Ovary (tissue), 10 donors: ENCODE measurements at places on chromosomes 5 and 9. TPM values are rescaled to one million over a fixed set of nuclear protein-coding genes. Genes with fewer than 3 reads are reported as not detected.

Gene HTR1A
- 2.7 TPM for total RNA-seq

GRCh38 chr5:174245516-174246075 lies 200.1 kb downstream of the NSG2 start:
- no peaks in the 10 kb centered on the region for H3K36me3 ChIP-seq
- no peaks in the 10 kb centered on the region for H3K27me3 ChIP-seq
- no peak for DNase-seq

DNA sequence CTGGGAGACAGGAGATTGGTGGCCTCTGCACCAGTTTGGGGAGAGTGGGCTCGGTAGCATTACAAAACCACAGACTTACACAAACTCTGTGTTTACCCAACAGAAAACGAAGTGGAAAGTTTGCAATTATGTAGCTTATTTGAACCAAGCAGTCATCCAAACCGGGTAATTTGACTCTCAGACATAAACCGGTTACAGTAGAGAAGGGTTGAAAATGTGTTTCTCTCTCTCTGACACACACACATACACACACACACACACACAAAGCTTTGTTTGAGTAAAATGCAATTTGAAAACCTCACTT lies 97.1 kb upstream of the ZNF608 start:
- no peak for DNase-seq
- no peak overlapping the region for H3K27ac ChIP-seq
- H3K4me3 ChIP-seq = no peak overlapping the region
- H3K4me1 ChIP-seq = no peaks in the 10 kb centered on the region
- no peaks in the 10 kb centered on the region for H3K27me3 ChIP-seq

DNA sequence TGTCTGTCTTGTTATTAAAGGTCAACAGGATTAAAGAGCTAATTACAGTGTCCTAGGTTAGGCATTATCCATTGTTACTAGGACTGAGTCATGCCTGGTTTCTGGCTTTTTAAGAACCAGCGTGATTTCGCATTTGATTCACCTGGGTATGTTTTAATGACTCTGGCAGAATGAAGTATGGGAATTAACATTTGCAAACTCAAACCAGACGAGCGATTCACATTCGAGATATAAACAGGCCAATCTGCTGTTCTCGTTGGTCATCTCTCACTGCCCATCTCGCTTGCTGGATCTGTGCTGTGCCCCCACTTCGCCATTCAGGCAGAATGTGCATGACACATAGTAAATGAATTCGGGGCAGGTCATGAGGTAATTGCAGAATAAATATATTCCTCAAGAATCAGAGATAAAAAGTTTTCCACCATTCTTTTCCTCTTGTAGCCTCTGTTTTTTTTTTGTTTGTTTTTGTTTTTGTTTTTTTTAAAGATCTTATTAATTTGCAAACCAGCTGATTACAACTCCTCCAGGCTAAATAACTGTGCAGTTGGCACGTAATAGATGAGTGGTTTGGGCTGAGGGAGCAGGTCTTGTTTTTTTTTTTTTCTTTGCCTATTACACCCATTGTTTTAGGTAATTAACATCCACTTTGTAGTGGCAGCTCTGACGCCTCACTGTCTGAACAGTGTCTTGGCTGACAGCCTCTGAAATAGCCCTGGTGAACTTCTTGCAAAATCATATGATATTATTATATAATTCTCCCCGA lies 313.5 kb upstream of the MSX2 start:
- H3K4me1 ChIP-seq = no peaks in the 10 kb centered on the region
- no peaks in the 10 kb centered on the region for H3K27me3 ChIP-seq
- no peak overlapping the region for H3K4me3 ChIP-seq
- no peak overlapping the region for H3K27ac ChIP-seq

DNA sequence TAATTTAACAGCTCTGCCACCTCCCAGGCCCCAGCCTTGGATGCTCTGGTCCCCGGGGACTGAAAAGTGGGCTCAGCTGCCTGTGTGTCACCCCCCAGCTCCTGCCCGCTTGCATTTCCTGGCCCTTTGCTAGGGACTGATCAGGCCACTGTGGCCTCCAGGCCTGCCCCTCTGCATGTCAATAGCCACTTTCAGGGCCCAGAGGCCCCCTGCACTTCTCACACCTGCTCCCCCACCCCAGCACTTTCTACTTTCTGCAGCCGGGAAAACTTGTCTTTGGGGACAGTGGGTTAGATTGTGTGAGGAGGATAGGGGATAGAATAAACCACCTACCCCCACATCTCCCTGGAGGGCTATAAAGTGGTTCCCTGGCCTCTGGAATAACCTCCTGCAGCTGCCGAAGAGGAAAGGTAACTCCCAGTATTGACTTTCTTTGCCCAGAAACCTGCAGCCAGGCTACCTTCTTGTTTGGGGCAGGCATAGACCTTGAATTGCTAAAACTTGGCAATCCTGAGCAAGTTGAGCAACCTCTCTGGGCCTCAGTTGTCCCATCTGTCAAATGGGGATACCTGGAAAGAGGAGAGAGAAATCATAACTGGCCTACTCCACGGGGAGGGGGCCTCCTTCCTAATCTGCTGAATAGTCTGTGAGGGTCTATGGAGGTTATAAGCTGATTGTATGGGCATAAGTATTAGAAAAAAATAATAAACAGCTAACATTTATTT lies 7.8 kb downstream of the AIF1L start:
- no peak overlapping the region for H3K4me3 ChIP-seq
- no peak for DNase-seq

Gene GABRA1
- not detected for total RNA-seq

DNA sequence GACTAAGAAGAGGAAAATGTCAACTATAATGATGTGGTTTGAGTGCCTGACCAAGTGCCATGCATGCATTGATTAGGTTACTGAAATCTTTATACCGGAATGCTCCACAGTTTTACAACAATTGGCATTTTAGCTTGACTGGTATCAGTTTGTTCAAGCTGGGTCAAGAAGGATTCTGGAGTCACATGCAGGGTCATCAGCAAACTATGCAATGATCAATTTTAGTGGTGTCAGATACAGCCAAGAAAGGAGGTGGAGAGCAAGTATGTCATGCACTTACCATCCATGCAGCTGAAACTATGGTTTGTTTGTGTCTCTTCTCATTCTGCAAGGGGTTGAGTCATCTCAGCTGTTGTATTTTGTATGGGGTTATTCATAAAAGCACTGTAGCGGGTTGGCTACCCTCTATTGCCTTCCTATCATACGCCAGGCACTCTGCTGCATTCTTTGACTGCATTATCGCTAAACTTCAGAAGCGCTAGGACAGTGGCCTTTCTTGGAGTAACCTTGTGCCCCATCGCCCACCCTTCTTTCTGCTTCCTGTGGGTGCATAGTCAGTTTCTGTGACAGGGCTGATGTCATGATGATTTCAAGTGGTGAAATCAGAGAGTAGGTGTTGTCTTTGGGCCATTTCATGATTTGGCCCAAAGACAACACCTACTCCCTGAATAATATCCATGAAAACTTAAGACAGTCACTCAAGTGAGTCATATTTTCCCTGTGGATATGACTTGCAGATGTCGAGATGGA lies 145.4 kb downstream of the MTX3 start:
- no peaks in the 10 kb centered on the region for H3K36me3 ChIP-seq
- H3K27ac ChIP-seq = no peak overlapping the region
- H3K4me3 ChIP-seq = no peak overlapping the region

Gene PCDHB5
- 12.7 TPM for total RNA-seq

DNA sequence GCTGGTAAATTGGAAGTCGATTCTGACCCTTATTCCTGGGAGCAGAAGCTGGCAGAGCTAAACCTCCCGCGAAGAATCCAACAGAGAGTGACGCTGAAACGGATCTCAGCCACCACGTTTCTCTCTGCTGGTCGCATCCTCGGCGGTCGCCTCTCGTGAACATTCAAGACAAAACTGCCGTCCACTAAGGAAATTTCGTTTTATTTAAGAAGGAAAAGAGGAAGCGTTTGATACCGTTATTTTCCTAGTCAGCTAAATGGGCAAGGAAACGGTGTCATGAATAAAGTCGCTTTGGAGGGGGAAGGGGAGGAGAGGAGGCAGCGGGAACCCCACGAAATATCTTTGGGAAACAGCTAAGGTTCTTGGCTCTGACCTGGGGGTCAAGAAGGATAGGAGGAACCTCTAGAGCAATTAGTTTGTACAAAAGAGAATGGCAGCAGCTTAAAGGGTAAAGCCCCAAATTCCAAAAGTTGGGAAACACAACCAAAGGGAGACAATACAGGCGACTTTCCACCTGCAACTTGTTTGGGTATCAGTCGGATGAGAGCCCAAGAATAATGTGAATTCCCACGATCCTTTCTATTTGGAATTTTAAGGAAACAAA lies 1.9 kb downstream of the FOXB2 start:
- H3K4me3 ChIP-seq = no peak overlapping the region
- no peaks in the 10 kb centered on the region for H3K27me3 ChIP-seq
- no peaks in the 10 kb centered on the region for H3K36me3 ChIP-seq
- no peak overlapping the region for H3K27ac ChIP-seq
- peaks cover 6% of the 10 kb centered on the region for H3K4me1 ChIP-seq

Gene FGD3
- 2.2 TPM for total RNA-seq

- no peaks in the 10 kb centered on the region for H3K27me3 ChIP-seq
- no peak overlapping the region for H3K4me3 ChIP-seq
- no peaks in the 10 kb centered on the region for H3K4me1 ChIP-seq
- no peak overlapping the region for H3K27ac ChIP-seq
These were observed 142.3 kb upstream of the TLX3 start for GRCh38 chr5:171166766-171167165.

DNA sequence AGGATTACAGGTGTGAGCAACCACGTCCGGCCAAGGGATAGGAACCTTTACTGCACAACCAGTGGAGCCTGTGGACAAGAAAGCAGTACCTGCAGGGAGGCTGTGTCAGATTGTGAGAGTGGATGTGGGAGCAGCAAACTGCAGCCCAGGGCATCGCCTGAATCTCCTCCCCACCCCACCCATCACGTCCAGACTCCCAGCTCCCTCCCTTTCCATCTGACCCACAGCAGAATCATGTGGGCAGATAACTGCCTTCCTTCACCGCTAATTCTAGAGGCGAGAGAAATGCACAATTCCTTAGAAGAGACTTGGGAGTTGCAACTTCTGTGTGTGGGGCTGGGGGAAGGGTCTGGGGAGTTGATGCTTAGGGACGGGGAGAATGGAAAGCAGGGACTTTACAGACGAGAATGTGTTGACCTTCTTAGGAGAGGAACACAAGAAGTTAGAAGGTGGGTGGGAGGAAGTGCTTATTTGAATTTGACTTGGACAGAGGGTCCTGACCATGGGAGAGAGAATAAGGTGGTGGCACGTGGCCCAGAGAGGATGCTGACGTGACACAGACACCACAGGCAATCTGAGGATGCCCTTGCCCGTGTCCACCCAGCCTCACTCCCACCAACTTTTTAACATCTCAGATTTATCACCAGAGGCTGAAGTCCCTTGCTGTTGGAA lies 4.5 kb upstream of the LCP2 start:
- H3K27me3 ChIP-seq = no peaks in the 10 kb centered on the region
- no peak overlapping the region for H3K4me3 ChIP-seq
- H3K4me1 ChIP-seq = peaks cover 21% of the 10 kb centered on the region
- no peaks in the 10 kb centered on the region for H3K36me3 ChIP-seq
- DNase-seq = no peak

DNA sequence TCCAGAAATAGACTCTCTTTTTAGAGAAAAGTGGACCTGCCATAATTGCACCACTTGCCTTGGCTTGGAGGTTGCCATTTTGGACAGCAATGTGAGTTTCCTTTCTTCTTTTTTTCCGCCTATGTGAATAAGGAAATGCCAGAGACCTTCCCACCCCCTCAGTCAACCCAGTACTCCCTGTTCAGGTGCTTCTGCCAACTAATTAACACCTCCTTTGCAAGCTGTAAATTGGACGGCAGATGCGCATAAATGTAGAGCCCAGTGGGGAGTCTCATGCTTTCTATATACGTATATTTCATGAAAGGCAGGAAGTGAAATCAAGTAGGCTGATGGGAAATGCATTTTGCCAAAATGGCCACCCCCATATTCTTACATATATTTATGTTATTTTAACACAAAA lies 269.8 kb upstream of the RFX3 start:
- DNase-seq = no peak
- no peaks in the 10 kb centered on the region for H3K27me3 ChIP-seq
- no peak overlapping the region for H3K4me3 ChIP-seq
- H3K4me1 ChIP-seq = peaks cover 1% of the 10 kb centered on the region
- no peaks in the 10 kb centered on the region for H3K36me3 ChIP-seq

Gene MAMDC2
- 69.5 TPM for total RNA-seq

Gene PCYOX1L
- total RNA-seq = 5.8 TPM

Gene ZNF883
- 3.8 TPM for total RNA-seq

Gene ACO1
- 25.7 TPM for total RNA-seq

Gene SRA1
- 34.4 TPM for total RNA-seq

Gene TAF11L5
- total RNA-seq = not detected

Gene OBP2B
- total RNA-seq = not detected

DNA sequence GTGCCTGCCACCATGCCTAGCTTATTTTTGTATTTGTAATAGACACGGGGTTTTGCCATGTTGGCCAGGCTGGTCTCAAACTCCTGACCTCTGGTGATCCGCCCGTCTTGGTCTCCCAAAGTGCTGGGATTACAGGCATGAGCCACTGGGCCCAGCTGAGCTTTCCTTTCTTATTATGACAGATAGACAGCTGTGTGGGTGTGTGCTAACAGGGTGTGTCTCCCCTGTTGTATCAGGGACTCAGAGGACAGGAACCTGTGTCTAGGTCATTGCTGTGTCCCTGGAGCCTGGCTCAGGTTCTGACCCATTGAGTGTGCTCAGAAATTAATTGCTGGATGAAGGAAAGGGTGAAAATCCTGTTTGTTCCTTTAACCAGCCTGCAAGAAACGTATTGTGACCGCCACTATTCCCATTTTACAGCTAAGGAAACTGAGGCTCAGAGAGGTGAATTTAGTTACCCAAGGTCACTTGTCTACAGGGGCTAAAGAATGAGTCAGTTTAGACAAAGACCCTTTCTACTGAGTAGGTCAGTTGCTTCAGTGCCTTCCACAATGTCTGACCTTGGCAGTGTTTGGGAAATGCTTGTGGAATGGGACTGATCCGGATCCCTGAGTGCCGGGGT lies 16.8 kb downstream of the NCS1 start:
- no peaks in the 10 kb centered on the region for H3K27me3 ChIP-seq
- no peak for DNase-seq
- no peak overlapping the region for H3K4me3 ChIP-seq
- H3K4me1 ChIP-seq = peaks cover 28% of the 10 kb centered on the region
- H3K36me3 ChIP-seq = no peaks in the 10 kb centered on the region

- H3K27ac ChIP-seq = no peak overlapping the region
- H3K27me3 ChIP-seq = no peaks in the 10 kb centered on the region
- H3K4me1 ChIP-seq = no peaks in the 10 kb centered on the region
- no peaks in the 10 kb centered on the region for H3K36me3 ChIP-seq
- no peak for DNase-seq
- H3K4me3 ChIP-seq = no peak overlapping the region
These were observed 29.6 kb downstream of the MLLT3 start for GRCh38 chr9:20592673-20593072.

Gene MARVELD2
- 9.2 TPM for total RNA-seq

DNA sequence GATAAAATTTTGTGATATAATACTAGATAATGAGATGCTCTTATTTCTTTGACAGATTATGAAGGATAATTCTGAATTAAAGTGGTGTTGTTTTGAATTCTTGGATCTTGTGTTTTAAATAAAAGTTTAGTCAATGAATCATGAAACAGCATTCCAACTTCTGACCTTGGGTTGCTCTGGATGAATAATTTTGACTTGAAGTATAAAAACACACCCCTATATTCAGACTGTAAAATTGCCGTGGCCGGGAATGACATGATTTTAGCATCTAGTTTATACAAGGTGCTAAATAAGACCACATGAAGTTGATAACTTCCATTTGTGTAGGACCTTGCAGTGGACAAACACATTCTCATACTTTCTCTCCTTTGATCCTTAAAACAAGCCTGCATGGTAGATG lies 67.2 kb upstream of the DAP start:
- H3K4me1 ChIP-seq = peaks cover 4% of the 10 kb centered on the region
- no peaks in the 10 kb centered on the region for H3K27me3 ChIP-seq
- no peaks in the 10 kb centered on the region for H3K36me3 ChIP-seq
- no peak overlapping the region for H3K4me3 ChIP-seq
- H3K27ac ChIP-seq = no peak overlapping the region

Gene C5orf63
- 2.8 TPM for total RNA-seq
